ENCODE measurements at places on chromosomes 5 and 9.

- DNase-seq, result no peak
Observed at GRCh38 chr9:12133416-12133815, 559.8 kb upstream of the TYRP1 start.

- no peak for DNase-seq
Observed at GRCh38 chr5:114367029-114367428, 5.2 kb downstream of the KCNN2 start.

GRCh38 chr5:129554134-129554904 lies 94.2 kb downstream of the ADAMTS19 start:
- DNase-seq, result no peak

- no peak for DNase-seq
Observed at GRCh38 chr9:105280691-105281090, 36.2 kb downstream of the SLC44A1 start.

- DNase-seq, result no peak
Observed at GRCh38 chr9:124291801-124292396, 34.1 kb downstream of the NEK6 start.

DNA sequence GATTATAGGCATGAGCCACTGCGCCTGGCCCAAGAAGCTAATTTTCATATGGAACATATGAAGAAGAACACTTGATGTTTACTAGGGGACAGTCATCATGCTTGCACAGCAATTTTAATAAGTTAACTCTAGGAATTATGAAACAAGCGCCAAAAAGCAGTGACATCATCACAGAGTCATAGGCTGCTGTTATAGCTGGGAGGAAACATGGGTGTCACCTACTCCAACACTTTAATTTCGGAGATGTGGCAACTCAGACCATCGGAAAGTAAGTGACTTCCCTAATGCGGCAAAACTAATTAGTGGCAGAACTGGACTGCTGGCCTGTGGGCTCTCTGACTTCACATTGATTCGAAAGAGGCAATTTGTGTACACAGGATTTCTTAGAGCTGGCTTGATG lies 38.1 kb upstream of the EQTN start:
- DNase-seq, result no peak

DNA sequence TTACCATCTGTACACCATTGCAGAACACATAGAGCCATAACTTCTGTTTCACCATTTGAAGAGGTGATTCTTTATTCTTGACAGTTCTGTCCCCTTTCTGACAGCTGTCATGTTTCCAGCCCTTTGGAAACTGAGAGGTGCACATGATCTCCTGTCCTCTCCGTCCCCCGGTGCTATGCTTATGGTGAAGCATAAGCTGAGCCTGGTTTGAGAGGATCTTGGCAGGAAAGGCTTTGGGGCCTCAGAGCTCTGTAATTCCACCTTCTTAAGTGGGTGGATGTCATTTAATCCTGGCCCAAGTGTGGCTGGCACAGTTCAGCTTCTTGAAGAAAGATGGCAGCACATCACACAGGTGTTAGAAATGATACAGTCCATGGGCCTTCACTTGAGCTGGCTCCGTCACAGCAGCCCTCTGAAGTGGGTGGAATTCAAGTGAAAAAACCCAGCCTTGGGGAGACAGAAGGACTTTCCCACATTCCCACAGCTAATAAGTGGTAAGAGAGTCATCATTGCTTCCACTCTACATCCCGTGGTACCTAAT lies 30.7 kb upstream of the GRPEL2 start:
- no peak for DNase-seq

DNA sequence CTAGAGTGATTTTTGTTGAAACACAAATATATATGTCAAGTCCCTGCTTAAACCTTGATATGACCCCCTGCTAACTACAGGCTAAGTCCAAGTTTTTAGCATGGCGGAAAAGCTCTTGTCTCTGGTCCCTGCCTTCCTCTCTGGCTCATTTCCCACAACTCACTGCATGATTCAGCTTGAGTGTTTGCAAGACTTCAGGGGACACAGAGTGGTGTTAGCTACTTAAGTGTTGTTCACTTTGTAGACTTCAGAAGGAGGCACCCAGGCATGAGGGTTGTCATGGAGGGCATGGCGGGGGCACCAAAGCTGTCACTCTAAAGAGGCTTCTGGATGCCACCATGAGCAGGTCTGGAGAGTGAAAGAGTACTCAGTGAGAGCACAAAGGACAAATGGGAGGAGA lies 362.4 kb upstream of the ACTBL2 start:
- DNase-seq, result no peak

DNA sequence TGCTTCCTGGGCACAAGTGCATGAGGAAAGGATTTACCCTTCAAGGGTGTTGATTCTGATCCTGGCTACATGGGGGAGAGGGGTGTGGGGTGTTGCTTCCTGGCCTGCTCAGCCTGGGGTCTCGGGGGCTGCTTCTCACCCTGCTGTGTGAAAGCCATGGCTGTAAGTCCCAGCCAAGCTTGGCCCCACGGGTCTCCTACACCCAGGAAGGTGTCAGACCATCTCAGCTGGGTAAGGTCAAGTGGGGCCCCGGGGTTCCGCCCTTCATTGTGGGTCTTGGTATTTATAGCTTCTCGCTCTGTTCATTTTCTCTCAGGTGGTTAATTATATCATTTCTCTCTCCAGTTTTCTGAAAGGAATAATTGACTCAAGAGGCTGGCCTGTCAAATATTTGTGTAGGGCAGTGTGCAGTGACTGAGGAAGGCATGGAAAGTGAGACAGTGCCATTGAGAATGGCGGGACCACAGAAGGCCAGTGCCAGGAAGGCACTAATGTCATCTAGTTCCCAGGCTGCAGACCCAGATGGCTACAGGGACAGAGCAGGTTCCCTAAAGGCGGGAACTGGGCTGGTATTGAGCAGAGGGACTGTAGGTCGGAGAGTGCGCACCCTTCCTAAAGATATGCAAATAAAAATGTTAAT lies 126.0 kb downstream of the FOXD1 start:
- no peak for DNase-seq

GRCh38 chr9:111970827-111971226 lies 74.2 kb downstream of the UGCG start:
- DNase-seq, result no peak

GRCh38 chr5:159333545-159333925 lies 3.2 kb upstream of the IL12B start:
- DNase-seq, result no peak

- DNase-seq, result no peak
Observed at GRCh38 chr9:136074706-136075105, 20.4 kb downstream of the NACC2 start.

- DNase-seq, result no peak
Observed at GRCh38 chr9:70557661-70558369, 143.4 kb upstream of the KLF9 start.

GRCh38 chr5:156934450-156935211 lies 28.4 kb downstream of the TIMD4 start:
- no peak for DNase-seq

GRCh38 chr5:110053205-110053604 lies 363.5 kb downstream of the MAN2A1 start:
- DNase-seq, result no peak

DNA sequence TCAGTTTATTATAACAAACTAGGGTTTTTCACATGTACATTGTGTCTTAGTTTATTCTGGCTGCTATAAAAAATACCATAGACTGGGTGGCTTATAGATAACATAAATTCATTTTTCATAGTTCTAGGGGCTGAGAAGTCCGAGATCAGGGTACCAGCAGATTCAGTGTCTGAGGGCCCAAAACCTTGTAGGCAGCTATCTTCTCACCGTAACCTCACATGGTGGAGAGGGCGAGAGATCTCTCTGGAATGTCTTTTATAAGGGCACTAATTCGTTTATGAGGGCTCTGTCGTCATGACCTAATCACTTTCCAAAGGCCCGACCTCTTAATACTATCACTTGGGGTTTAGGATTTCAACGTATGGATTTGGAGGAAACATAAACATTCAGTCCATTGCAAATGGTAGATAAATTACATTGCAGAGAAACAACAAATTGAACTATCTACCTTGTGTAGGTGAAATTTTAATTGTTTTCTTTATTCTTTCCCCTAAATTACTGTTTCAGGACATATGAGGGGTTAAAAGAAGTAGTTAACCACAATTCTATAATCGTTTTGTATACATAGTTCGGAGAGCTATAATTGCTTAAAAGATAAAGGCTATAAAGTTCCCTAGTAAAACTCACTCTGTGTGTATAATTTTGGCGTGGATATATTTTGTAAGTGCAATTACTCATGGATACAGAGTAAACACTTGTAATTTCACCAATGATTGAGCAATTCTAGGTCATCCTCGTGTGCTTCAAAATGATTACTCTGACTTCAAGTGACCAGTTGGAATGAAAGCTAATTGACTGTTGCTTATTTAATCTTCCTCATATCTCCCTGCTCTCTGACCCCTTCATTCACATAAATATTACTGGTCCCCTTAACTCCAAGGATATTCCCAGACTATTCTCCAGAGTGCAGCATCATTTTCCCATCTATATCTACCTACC lies 247.5 kb upstream of the TMEM161B start:
- no peak for DNase-seq
